ENCODE measurements at places on chromosomes 12 and 14. TPM values are rescaled to one million over a fixed set of nuclear protein-coding genes. Genes with fewer than 3 reads are reported as not detected.

GRCh38 chr12:81596558-81596957 is 162.6 kb downstream of the PPFIA2 start:
- H3K36me3 ChIP-seq, result no peaks in the 10 kb centered on the region
- no peaks in the 10 kb centered on the region for H3K4me1 ChIP-seq

DNA sequence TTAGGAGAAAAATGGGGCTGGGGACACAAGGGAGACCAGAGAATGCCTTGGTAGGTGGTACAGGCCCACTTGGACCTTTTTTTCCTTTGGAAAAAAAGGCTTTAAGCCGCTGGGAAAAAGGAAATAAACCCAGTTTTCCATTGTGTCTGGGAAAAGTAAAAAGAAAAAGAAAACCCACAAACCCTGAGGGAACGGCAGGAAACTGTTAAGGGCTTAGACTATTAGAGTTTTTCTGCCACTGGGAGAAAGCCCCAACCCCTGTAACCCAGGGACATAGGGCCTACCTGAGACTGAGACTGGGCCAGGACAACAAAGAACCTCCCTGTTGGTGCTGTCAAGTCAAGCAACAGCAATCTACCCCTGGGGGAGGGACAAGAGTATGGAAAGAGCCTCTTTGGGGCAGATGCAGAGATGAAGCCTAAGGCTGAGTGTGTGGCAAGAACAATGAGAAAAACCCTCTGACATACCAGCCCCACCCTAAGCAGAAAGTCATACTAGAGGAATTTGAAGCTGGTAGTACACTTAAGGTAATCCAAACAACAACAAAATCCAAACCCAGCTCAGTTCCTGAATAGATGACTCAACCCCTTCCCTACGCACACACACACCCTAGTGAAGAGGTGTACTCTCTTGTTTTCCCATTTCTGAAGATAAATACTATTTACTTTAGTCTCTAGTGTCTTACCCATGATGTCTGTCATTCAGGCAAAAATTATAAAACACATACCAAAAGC is 22.8 kb downstream of the ATF1 start:
- no peak for DNase-seq
- H3K4me3 ChIP-seq, result no peak overlapping the region
- H3K4me1 ChIP-seq, result no peaks in the 10 kb centered on the region
- no peaks in the 10 kb centered on the region for H3K36me3 ChIP-seq
- peak overlapping the region; percentile 26 for H3K27ac ChIP-seq

DNA sequence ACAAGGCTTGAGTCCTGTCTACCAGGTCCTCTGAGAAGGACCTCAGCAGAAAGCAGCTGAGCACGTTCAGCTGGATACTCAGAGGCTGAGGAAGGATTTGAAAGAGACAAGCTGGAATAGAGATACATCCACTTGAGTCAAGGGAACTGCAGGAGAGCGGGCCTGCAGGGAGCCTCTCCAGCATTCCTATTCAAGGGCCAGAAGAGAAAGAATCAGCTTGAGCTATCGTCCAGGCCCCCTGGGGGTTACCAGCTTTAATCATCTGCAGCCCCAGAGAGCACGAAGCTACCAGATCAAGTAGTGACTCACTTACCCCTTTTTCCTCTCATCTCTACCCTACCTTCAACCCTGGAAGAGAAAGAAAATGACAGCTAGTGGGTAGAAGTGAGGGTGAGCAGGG is 80.9 kb downstream of the NDUFA12 start:
- no peaks in the 10 kb centered on the region for H3K36me3 ChIP-seq
- no peaks in the 10 kb centered on the region for H3K4me1 ChIP-seq
- H3K4me3 ChIP-seq, result no peak overlapping the region
- no peak for DNase-seq

Gene PLD4
- total RNA-seq, result 1.2 TPM

- no peaks in the 10 kb centered on the region for H3K36me3 ChIP-seq
- H3K4me1 ChIP-seq, result peaks cover 8% of the 10 kb centered on the region
- H3K27me3 ChIP-seq, result no peaks in the 10 kb centered on the region
- no peak overlapping the region for H3K4me3 ChIP-seq
Measured at GRCh38 chr12:59164991-59165718, 244.9 kb upstream of the LRIG3 start.

Gene AACS
- total RNA-seq, result 50.7 TPM

GRCh38 chr14:101937926-101938767 is 26.2 kb upstream of the DYNC1H1 start:
- no peaks in the 10 kb centered on the region for H3K27me3 ChIP-seq
- H3K27ac ChIP-seq, result no peak overlapping the region
- no peak overlapping the region for H3K4me3 ChIP-seq
- no peaks in the 10 kb centered on the region for H3K36me3 ChIP-seq

- no peak for DNase-seq
- no peak overlapping the region for H3K27ac ChIP-seq
- H3K4me1 ChIP-seq, result peaks cover 4% of the 10 kb centered on the region
- H3K27me3 ChIP-seq, result no peaks in the 10 kb centered on the region
Measured at GRCh38 chr14:69137416-69137815, 15.5 kb downstream of the DCAF5 start.

DNA sequence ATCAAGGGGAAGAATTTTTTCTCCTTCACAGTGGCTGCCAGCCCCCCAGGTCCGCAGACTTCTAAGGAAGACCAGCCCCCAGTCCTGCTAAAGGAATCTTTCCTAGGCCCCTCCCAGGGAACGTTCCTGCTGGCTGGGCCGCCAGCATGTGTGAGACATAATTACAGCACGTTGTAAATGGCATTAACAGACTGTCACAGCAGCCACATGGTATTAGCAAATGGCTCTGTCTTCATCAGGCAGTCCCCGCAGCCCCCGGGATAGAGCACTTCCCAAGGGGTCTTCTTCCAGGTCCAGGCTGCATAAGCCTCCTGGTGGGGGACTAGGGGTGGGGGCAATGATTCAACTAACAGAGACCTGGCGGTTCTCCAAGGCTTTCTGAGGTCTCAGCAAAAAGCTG is 34.9 kb upstream of the FAM222A start:
- no peaks in the 10 kb centered on the region for H3K4me1 ChIP-seq
- no peaks in the 10 kb centered on the region for H3K27me3 ChIP-seq
- H3K27ac ChIP-seq, result no peak overlapping the region
- H3K4me3 ChIP-seq, result no peak overlapping the region
- DNase-seq, result no peak
- H3K36me3 ChIP-seq, result no peaks in the 10 kb centered on the region

GRCh38 chr14:87131879-87132278 is 861.1 kb downstream of the GALC start:
- DNase-seq, result no peak
- H3K36me3 ChIP-seq, result no peaks in the 10 kb centered on the region
- H3K27me3 ChIP-seq, result no peaks in the 10 kb centered on the region
- no peak overlapping the region for H3K27ac ChIP-seq
- H3K4me3 ChIP-seq, result no peak overlapping the region

GRCh38 chr12:6235499-6235898 is 35.3 kb downstream of the CD9 start:
- no peaks in the 10 kb centered on the region for H3K27me3 ChIP-seq
- peaks cover 44% of the 10 kb centered on the region for H3K4me1 ChIP-seq
- H3K36me3 ChIP-seq, result peaks cover 5% of the 10 kb centered on the region
- DNase-seq, result peak; percentile 89

DNA sequence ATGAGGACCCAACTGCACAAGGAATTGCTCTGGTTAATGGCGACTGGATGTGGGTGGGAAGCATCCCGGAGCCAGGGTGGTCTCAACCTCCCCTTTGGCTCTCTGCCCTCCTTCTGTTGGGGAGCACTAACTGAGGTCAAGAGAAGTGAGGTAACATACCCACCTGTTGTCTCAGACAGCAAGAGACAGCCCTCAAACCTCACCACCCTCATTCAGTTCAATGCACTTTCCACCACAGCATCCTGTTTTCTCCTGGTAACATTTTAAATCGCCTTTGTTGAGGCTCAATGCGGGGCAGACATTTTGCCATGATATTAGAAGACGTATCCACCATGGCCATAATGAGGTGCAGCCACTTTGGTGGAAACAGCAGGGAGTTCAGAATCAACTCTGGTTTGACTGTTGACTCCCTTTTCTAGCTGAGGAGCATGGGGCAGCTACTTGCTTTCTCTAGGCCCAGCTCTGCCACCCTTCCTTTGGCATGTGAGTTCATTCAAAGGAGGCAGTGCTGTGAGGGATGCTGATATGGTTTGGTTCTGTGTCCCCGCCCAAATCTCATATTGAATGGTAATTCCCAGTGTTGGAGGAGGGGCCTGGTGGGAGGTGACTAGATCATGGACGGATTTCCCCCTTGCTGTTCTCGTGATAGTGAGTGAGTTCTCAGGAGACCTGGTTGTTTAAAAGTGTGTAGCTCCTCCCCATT is 338.6 kb downstream of the PCNX1 start:
- H3K27ac ChIP-seq, result no peak overlapping the region
- no peaks in the 10 kb centered on the region for H3K4me1 ChIP-seq
- H3K4me3 ChIP-seq, result no peak overlapping the region
- no peaks in the 10 kb centered on the region for H3K36me3 ChIP-seq
- H3K27me3 ChIP-seq, result no peaks in the 10 kb centered on the region

DNA sequence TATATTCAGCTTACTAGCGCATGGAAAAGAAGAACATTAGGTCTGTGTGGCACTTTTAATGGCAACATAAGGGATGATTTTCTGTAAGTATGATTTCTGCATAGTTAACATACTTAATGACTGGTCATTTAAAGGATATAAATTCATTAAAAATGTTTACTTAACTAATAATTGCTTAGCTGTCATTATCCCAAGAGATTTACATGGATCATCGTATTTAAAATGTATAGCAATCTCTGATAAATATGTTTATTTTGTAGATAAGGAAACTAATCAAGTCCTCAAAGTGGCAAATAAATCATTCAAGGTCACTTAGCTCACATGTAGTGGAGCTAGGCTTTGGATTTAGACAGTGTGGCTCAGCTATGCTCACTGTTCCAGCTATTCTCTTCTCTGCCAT is 158.6 kb downstream of the OTOGL start:
- no peaks in the 10 kb centered on the region for H3K4me1 ChIP-seq
- no peak overlapping the region for H3K4me3 ChIP-seq
- DNase-seq, result no peak
- H3K27me3 ChIP-seq, result no peaks in the 10 kb centered on the region
- no peaks in the 10 kb centered on the region for H3K36me3 ChIP-seq

GRCh38 chr12:68391937-68392336 is 59.8 kb upstream of the MDM1 start:
- H3K27me3 ChIP-seq, result no peaks in the 10 kb centered on the region
- no peak overlapping the region for H3K4me3 ChIP-seq
- H3K36me3 ChIP-seq, result no peaks in the 10 kb centered on the region
- no peak overlapping the region for H3K27ac ChIP-seq

GRCh38 chr12:94401326-94401725 is 58.3 kb downstream of the CEP83 start:
- H3K36me3 ChIP-seq, result no peaks in the 10 kb centered on the region
- no peaks in the 10 kb centered on the region for H3K27me3 ChIP-seq
- DNase-seq, result no peak
- H3K4me1 ChIP-seq, result no peaks in the 10 kb centered on the region
- H3K27ac ChIP-seq, result no peak overlapping the region
- H3K4me3 ChIP-seq, result no peak overlapping the region

- no peaks in the 10 kb centered on the region for H3K36me3 ChIP-seq
- H3K27ac ChIP-seq, result no peak overlapping the region
- no peak for DNase-seq
- no peak overlapping the region for H3K4me3 ChIP-seq
Measured at GRCh38 chr12:80938397-80938796, 663 bp upstream of the LIN7A start.

Gene CD4
- 13.4 TPM for total RNA-seq

GRCh38 chr14:77275601-77276017 is 4.6 kb upstream of the NGB start:
- H3K36me3 ChIP-seq, result no peaks in the 10 kb centered on the region
- no peak overlapping the region for H3K4me3 ChIP-seq
- H3K27ac ChIP-seq, result no peak overlapping the region
- H3K4me1 ChIP-seq, result no peaks in the 10 kb centered on the region
- no peak for DNase-seq
- peaks cover 11% of the 10 kb centered on the region for H3K27me3 ChIP-seq

Gene KERA
- total RNA-seq, result not detected

DNA sequence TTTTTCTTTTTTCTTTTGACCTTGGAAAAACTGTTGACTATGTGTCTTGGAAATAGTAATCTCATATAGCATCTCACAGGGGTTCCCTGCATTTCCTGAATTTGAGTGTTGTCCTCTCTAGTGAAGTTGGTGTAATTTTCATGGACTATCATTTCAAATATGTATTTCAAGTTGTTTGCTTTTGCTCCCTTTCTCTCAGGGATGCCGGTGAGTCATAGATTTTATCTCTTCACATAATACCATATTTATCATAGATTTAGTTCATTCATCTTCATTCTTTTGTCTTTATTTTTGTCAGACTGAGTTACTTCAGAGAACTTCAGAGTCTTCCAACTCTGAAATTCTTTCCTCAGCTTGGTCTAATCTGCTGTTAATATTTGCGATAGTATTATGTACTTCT is 1320.6 kb downstream of the LRFN5 start:
- no peak for DNase-seq
- no peak overlapping the region for H3K4me3 ChIP-seq
- no peaks in the 10 kb centered on the region for H3K27me3 ChIP-seq
- no peaks in the 10 kb centered on the region for H3K4me1 ChIP-seq

DNA sequence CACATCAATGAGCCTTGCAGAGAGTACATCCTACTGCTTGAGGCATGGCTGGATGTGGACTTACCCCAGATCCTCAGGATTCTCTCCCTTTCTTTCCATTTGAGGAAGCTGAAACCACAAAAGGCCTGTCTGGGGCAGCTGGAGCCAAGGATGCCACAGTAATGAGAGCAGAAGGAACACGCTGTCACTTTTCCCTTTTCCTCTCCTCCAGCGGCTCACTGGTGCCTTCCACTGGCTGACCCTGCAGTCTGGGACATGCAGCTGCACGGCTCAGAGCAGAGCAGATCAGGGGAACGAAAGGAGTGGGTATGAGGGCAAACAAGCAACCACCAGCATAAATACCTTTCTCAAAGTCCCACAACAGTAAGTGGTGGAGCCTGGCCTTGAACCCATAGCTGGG is 78.2 kb downstream of the GAS2L3 start:
- no peak overlapping the region for H3K27ac ChIP-seq
- no peak for DNase-seq
- no peaks in the 10 kb centered on the region for H3K27me3 ChIP-seq
- H3K4me1 ChIP-seq, result no peaks in the 10 kb centered on the region
- no peak overlapping the region for H3K4me3 ChIP-seq

Measured in colonic mucosa (tissue), 4 donors.